ENCODE measurements at places on chromosomes 1 and 21.

DNA sequence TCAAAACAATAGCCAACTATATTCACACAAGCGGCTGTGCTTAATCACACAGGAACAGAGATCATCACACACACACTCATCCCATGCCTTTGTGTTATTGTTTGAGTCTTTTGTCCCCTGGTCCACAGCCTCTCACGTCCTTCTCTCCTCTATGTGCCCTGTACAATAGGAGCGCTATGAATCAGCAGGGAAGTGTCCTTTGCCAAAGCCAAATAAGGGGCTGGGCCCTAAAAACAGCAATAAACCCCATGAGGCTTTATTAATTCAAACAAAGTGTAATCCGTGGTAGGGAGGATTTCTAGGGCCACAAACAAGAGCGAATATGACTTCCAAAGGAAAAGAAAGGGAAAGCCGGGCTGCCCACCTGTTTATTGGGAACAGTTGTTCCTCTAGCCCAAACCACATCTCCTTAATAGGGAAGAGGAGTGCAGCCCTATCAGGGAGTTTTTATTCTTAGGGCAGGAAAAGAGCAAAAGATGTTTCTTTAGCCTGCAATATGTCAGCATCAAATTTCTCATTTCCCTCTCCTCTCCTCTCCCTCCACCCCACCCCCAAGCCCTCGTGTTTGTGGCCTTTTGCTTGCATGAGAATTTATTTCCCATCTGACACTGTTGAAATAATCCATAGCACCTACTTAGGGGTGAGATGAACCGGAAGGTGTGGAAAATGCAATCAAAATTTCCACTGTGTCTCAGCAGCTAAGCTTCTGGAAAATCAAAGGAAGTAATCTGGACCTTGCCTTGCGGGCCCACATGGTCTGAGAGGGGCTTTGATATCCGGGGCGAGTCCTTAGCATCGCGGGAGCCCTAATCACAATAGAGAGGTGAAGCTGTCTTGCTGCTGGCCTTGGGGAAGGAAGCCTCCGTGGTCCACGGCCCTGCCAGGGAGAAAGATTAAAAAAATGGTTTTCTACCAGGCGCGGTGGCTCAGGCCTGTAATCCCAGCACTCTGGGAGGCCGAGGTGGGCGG, 45.3 kb upstream of the ITPKB start:
- DNase-seq = no peak

DNA sequence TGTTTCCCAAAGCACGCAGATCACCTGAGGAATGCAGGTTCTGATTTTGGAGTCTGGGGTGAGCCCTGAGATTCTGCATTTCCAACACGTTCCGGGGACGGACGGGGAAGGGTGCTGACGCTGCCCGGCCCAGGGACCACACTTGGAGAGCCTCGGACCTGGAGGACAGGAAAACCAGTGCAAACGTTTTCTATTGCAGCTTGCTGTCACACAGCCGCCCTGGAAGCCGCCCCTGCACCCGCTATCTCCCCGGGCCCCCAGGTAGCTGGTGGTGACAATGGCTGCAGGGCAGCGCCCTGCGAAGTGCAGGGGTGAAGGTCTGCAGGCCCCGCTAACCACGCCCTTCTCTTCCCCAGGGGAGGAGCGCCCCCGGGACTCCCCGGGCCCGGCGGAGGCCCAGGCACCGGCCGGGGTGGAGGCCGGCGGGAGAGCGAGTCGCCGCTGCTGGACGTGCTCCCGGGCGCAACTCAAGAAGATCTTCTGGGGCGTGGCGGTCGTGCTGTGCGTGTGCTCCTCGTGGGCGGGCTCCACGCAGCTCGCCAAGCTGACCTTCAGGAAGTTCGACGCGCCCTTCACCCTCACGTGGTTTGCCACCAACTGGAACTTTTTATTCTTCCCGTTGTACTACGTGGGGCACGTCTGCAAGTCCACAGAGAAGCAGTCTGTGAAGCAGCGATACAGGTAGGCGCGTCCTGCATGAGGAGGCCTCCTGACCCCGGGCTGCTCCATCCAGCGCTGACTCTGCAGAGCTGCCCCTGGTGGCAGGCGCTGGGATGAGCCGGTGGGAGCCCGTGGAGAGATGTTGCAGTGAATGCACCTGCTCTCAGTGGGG, 142.0 kb upstream of the COA6 start:
- DNase-seq = no peak

GRCh38 chr21:32197896-32198295, 81.0 kb downstream of the MIS18A start:
- no peak for DNase-seq

GRCh38 chr1:96845464-96845863, 123.9 kb downstream of the PTBP2 start:
- peak; percentile 40 for DNase-seq

- no peak for DNase-seq
These were observed 269.6 kb upstream of the PLXNA2 start for GRCh38 chr1:208513799-208514198.

- DNase-seq = no peak
These were observed 8.8 kb upstream of the SSU72 start for GRCh38 chr1:1583347-1584010.

DNA sequence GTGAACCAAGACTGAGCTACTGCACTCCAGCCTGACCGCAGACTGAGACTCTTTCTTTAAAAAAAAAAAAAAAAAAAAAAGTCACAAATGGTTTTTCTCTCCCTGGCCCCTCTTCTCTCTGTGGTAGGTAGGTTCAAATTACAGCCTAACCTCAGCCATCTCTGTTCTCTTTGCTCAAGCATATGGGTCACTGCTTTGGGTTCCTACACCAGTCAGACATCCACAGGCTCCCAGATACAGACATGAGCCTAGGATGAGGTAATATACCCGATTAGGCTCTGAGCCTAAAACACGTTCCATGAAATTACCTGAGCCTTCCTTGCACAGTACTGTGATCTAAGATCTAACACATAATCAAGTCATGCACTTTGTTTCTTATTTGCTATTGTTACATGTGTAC, 90.5 kb upstream of the JAK1 start:
- DNase-seq = no peak

DNA sequence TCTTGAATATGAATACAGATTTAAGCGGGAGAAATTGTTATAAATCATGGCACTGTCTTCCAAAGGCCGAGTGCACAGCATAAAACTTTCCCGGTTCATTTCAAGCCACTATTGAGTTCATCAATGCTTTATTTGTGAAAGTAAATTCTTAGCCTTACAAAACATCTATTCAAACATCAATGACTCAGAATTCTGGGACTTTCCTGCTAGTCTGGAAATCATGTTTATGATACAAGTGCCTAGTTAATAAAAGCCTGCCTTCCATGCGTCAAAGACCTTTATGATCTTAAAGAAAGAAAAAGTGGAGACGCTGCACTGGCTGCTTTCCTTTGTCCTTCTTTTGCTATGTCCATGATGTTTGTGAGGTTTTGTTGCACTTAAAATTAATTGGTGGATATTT, 137.7 kb downstream of the SETD4 start:
- no peak for DNase-seq

- DNase-seq = no peak
These were observed 25.2 kb downstream of the VN1R5 start for GRCh38 chr1:247281001-247281574.

GRCh38 chr1:70234733-70235132, 13.6 kb downstream of the SRSF11 start:
- DNase-seq = no peak

DNA sequence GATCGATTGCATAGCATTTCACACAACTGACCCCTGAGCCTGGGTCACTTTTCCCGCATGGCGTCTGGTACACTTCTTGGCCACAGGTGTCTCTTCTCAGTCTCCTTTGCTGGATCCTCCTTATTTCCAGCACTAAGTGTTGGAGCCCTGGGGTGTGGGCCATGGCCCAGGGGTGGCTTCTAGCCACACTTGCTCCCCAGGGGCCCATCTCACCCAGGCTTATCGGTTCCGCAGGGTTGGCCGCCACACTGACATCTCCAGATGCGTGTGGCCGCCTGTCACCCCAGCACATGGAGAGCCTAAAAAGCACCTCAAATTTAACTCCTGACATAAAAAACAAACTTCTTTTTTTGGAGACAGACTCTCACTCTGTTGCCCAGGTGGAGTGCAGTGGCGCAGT, 2.4 kb downstream of the THAP3 start:
- no peak for DNase-seq

DNA sequence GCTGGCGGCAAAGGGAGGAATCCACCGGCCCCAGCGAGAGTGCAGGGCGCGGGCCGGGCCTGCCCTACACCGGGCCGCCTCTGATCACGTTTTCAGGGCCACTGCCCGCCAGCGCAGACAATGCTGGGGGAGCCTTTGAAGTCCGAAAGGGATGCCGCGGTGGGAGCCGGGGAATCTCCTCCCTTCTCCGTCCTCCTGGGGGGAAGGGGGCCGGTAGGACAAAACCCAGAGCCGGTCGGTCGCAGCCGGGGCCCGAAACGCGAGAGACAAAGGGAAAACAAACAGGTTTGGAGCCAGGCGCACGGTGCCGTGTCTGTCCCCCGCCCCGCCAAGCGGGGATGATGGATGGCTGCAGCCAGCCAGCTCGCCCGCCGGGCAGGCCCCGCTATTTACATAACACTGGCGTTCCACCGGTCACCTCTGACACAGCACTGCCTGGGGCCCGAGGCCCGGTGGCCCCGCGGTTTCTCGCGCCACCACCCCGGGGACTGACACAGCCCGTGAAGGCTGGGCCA, 92.0 kb downstream of the CASZ1 start:
- DNase-seq = no peak

DNA sequence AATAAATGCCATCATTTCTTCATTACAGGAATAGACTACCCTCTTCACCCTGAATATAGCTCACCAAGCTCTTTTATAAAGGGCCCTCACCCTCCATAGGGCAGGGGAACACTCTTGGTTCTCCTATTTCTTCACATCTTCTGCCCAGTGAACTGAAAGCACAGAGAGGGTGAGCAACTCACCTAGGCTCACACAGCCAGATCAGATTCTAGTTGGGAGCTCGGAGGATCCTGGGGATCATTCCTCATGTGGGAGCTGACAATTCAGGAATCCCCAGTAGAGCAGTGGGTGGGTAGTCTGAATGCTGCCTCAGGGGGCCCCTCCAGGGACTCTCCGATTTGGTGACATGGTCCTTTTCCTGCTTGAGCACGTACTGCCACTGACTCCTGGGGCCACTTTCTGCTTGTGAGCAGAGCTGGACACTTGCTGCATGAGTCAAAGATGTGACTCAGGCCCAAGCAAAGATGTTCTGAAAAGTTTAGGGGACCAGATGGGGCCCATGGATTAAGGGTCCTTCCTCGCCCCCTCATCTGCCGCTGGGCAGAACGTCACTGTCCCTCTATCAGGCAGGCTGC, 63.7 kb upstream of the WNT4 start:
- DNase-seq = no peak

GRCh38 chr1:24892188-24893153, 37.6 kb downstream of the RUNX3 start:
- no peak for DNase-seq

GRCh38 chr1:151539321-151540020, 638 bp upstream of the TUFT1 start:
- DNase-seq = peak; percentile 92

DNA sequence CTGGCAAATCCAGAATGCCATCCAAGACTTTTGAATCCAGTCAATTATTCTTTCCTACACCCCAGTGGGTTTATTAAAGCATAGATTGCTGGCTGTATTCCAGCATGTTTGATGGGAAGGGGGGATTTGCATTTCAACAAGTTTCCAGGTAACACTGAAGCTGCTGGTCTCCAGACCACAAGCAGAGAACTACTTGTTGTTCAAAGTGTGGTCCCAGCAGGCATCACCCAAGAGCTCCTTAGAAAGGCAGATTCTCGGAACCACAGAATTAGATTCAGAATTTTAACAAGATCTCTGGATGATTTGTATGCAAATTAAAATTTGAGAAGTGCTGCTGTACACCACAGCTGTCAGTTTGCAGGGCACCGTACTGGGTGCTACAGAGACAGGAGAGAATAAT, 216.3 kb upstream of the FAM78B start:
- DNase-seq = no peak

GRCh38 chr1:76336931-76337371, 262.4 kb downstream of the ST6GALNAC3 start:
- peak; percentile 31 for DNase-seq

DNA sequence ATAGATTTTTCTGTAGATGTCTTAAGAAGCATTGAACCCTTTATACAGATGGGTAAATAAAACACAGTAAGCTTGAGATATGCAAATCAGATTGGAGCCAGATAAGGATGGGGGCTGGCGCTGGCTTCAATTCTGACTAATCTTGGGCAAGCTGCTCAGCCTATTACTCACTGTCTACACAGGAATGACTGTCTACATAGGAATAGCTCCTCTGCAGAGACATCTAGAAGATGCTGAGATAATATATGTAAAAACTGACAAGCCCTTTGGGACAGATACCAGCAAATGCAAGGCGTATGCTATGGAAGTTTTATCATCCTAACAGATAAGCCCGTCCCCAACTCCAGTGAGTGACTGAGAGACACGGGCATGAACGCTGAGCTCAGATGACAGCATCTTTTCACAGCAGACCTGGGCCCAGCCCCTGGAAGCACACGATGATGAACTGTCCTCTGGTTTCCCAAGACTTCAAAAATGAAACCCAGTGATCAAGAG, 1.7 kb downstream of the CLDN14 start:
- no peak for DNase-seq

DNA sequence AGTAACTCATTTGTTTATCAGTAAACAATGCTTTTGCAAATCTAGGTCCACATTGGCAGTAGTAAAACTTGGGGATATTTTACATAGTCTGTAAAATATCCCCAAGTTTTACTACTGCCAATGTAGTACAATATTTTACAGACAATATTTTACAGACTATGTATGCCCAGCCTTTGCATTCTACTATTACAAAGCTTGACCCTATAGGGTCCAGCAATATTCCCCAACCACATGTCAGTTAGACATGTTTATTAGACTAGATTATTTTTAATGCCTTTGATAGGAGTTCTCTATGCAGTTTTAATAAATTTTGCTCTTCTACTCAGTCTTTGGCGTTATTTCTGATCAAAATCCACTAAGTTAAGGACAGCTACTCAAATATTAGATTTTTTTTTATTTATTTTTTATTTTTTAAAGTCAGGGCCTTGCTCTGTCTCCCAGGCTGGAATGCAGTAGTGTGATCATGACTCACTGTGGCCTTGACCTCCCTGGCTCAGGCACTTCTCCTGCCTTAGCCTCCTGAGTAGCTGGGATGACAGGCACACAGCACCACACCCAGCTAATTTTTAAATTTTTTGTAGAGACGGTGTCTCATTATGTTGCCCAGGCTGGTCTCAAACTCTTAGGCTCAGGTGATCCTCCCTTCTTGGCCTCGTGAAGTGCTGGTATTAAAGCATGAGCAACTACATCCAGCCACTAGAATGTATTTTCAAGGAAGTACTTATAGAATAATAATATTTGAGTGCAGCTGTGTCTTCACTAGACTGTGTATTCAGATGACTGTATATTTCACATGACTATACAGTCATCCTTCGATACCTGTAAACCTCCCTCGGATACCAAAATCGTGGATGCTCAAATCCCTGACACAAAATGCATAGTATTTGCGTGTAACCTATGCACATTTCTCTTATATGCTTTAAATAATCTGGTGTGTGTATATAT, 19.8 kb downstream of the MIER1 start:
- no peak for DNase-seq

GRCh38 chr1:100354971-100355394, 2.7 kb downstream of the CDC14A start:
- no peak for DNase-seq

GRCh38 chr21:32918478-32919120, 107.1 kb upstream of the OLIG2 start:
- DNase-seq = no peak
